Muscle of leg (tissue), 16 donors: ENCODE measurements at places on chromosomes 3 and 15. TPM values are rescaled to one million over a fixed set of nuclear protein-coding genes. Genes with fewer than 3 reads are reported as not detected.

GRCh38 chr15:63726491-63726890 lies 107.3 kb downstream of the HERC1 start:
- H3K4me3 ChIP-seq = no peak overlapping the region
- peaks cover 14% of the 10 kb centered on the region for H3K36me3 ChIP-seq
- DNase-seq = no peak
- H3K27me3 ChIP-seq = no peaks in the 10 kb centered on the region
- H3K4me1 ChIP-seq = no peaks in the 10 kb centered on the region
- H3K27ac ChIP-seq = no peak overlapping the region

DNA sequence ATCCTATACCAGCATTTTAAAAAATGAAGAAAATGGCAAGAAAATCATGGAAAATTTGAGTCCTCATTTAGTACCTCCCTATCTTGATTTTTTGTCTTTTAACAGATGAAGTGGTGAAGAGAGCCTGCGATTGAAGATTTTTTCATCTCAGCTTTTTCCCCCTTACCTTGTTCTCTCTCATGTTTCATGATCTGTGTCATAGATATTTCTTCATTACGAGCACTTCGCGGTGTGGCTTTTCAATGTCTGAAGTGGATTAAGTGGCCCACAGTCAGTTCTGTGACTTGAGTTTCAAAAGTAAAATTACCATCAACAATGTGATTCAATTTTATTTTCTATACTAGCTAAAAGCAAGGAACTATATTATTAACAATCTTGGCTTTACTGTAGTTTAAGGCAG lies 147.2 kb downstream of the FNDC3B start:
- H3K36me3 ChIP-seq = peaks cover 11% of the 10 kb centered on the region
- H3K4me1 ChIP-seq = peaks cover 6% of the 10 kb centered on the region
- H3K27me3 ChIP-seq = no peaks in the 10 kb centered on the region
- H3K27ac ChIP-seq = no peak overlapping the region

Gene FAM131A
- 9.8 TPM for total RNA-seq

Gene ALDH1L1
- total RNA-seq = 0.18 TPM
